ENCODE measurements at places on chromosomes 3 and 15.
A peak's percentile ranks its signal among the peaks of the same experiment; 100 is the strongest.

- peak; percentile 58 for DNase-seq
Measured at GRCh38 chr3:73768524-73769308, 144.0 kb upstream of the PDZRN3 start.

DNA sequence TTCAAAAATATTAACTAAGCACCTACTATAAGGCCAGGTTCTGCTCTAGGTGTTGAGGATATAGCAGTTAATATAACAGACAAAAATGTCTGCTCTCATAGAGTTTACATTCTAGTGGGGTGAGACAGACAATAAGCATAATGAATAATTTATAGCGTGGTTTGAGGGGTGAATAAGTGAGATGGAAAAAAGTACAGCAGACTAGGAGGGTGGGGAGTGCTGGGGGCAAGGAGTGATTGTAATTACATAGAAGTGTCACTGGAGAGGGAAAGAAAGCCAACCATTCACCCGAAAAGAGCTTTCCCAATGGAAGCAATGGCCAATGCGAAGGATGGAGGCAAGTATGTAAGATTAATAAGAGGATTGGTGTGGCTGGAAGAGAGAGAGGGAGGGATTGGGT is 552.9 kb upstream of the KCNMB2 start:
- no peak for DNase-seq

DNA sequence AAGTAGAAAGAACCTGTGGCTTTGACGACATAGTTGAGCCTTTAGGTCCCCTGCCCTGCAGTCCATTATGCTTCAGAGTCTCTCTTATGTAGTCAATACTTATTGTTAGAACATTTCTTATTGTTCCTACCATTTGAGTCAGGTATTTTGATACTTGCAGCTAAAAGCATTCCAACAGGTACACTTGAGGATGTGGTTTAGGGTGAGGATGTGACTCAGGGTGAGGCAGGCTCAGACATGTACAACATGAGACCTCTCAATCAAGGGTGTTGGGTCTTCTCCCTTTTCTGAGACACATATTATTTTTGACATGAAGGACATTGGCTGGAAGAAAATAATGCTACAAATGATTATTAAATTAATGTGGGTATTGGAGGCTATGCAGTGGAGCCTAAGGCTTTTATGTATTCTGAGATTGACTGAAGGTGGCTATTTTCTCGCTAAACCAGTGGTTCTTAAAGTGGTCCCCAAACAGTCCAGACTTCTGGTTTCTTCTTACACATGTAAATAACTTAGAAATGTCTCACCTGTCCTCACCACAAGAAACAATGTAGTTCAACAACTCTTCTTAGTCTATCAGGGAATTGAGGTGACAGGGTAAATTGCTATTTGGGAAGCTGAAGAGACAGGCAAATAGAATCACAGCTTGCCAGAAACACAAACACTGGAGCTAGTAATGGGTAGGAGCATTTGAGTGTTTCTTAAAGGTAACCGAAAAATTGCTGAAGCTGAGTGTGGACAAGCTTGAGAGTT is 135.5 kb upstream of the ZPLD1 start:
- no peak for DNase-seq

- DNase-seq = no peak
Measured at GRCh38 chr3:117084739-117085270, 375.2 kb downstream of the TUSC7 start.

- DNase-seq = no peak
Measured at GRCh38 chr3:114221165-114221880, 16.1 kb downstream of the ZNF80 start.

DNA sequence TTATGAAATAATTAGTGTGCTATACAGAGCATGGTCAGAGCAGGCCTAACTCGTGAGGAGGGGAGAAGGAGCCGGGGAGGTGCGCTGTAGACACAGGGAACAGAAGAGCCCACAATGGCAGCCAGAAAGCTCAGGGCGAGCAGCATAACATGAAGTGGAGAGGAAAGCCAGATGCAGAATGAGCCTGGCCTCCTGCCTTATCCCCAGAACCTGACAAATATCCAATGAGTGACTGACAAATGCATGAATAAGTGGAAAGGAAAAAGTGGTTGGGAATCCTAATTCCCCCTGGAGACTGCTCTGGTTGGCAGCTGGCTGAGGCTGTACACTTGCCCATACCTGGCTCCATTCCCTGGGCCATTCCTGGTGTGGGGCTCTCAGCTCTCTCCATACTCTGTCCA is 9.2 kb upstream of the MST1R start:
- DNase-seq = no peak

DNA sequence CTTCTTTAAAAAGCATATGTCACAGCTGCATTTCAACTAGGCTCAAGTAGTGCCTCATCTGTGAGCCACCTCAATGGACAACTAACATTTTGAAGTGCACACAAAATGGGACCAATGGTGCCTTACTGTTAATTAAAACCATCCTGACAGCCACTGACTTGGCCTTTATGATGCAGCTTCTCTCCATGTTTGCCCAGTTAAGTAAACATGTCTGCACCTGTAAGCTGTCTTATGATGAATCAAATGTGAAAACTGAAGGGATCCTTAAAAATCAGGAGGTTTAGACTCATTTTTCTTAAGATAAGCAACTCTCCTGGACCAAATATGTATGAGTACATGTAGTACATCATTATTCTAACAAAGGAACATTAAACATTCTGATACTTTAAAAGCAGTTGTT is 861.6 kb downstream of the ROBO1 start:
- DNase-seq = no peak

DNA sequence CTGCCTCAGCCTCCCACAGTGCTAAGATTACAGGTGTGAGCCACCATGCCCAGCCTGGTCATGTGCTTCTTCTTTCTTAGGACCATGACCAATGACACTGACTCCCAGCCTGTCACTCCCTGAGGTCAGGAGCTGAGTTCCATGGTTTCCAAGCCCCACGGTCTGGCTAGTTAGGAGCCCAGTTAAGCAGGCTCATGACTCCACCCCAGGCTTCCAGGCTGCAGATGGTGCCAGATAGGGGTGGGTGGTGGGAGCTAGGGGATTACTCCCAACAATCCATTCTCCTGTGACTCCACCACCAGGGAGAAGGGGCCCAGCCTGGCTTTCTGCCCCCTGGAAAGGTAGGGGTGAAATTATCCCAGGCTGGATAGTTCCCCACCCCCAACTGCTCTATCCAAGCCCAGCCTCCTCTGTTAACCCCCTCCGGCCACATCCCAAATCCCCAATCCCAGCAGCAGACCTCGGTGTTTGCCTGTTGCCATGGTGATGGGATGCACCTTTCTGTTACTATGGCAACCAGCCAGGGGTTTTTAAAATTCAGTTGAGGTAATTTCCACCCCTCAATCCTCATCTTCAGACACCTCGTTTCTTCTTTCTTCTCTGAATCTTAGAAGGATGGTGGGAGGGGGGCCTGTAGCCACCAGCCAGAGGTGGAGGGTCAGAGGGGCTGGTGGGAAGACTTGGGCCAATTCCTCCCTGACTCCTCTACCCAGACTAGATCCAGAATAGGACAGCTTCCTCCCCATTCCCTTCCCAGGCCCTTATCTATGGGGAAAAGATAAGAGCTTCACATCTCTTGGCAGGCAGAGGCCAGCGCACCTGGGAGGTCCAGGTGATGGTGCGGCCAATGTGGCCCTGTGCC is 22.5 kb upstream of the SEMA3F start:
- DNase-seq = no peak

DNA sequence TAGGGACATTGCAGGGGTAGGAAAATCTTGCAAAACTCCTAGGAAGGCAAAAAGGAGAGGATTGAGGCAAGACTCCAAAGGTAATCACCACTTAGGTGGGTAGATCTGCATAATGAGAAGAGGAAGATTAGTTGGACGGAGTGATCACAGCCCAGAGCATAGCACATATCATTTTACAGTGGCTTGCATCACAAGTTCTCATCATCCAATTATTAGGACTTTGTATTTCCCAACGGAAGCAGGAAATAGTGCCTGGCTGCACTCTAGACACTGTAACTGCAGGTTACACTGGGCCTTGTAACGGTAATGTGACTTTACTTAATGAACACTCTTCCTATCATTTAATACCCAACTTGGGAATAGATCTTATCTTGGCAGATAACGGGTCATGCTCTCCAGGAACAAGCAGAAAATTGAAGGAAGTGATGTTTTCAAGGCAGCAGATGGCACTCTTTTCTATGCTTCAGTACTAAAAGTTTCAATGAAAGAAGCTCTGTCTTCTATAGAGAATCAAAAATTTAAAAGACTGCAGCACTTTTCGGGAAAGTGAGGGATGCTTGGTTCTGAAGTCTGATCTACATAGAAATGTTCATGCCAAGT is 101.9 kb upstream of the KCNMB2 start:
- no peak for DNase-seq

All from lung (tissue), 17 donors.